ENCODE measurements at places on chromosomes 3 and 15. TPM values are rescaled to one million over a fixed set of nuclear protein-coding genes. Genes with fewer than 3 reads are reported as not detected.

- no peak for DNase-seq
Observed at GRCh38 chr15:90362936-90363212, 10.8 kb downstream of the ZNF774 start.

Gene C2CD4B
- 0.36 TPM for polyA plus RNA-seq

DNA sequence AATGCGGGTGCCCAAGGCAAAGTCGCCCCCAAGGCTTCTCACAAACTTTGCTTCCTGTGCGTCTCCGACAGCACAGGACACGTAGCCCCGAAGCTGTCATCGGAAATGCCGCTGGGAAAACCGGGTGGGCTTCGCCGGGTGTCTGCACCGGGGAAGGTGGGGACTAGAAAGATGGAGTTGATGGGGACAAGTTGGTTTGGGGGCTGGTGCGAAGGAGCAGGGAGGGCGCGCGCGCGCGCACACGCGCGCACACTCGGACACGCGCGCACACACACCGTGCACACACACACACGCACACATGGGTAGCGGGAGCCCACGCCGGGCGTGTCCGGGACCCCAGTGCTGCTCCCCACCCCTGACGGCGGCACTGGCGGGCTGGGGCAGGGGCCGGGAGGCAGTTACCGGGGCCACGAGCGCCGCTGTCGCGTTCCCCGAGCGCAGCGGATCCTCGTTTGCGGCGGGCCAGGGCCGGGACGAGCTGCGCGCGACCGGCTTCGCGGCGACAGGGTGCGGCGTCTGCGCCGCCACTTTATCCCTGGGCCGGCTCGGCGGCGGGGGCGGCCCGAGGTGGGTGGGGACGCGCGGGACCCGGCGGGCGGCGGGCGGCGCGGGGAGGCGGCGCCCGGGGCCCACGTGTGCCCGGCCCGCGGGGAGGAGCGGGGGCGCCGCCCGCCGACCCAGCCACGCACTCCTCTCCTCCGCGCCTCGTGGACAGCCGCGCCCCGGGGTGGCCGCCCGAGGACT lies 539 bp upstream of the MGLL start:
- DNase-seq: no peak

GRCh38 chr15:80403712-80404056 lies 498 bp upstream of the ARNT2 start:
- DNase-seq: no peak

DNA sequence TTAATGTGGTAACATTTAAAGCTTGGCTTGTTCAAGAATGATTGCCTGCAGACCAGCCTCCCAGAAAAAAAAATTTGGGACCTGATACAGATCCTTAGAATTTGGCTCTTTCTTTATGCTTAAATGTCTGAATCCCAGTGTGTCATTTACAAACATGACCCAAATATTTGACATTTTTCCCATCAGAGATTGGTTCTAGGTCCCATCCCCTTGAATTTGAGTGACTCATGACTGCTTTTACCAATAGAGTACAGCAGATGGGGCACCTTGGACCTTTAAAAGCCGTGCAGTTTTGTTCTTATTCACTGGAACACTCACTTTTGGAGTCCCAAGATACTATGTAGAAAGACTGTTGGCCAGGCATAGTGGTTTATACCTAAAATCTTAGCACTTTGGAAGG lies 231.6 kb downstream of the ZIC1 start:
- DNase-seq: no peak

Gene GLDN
- 0.91 TPM for polyA plus RNA-seq
